Activated CD8-positive, alpha-beta memory T cell treated with anti-CD3 and anti-CD28 coated beads for 1 hour (primary cell): ENCODE measurements at places on chromosomes 4 and X.

DNA sequence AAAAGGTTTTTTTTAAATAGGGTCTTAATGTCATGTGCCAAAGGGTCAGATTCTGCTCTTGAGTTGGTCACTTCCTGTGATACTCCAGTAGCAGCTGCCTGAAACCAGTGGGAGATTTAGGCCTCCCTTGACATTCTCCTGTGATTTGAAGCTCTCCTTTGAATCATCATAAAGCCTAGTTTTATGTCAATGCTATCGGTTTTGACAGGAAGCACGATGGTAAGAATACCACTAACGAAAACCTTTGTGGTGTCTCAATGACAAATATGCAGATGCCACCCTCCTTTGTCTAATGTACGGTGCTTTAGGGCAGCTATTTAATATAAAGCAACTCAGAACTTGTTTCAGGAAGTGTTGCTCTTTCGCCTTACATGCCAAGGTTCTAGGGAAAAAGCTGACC, 44.2 kb downstream of the CCNI start:
- DNase-seq = no peak

DNA sequence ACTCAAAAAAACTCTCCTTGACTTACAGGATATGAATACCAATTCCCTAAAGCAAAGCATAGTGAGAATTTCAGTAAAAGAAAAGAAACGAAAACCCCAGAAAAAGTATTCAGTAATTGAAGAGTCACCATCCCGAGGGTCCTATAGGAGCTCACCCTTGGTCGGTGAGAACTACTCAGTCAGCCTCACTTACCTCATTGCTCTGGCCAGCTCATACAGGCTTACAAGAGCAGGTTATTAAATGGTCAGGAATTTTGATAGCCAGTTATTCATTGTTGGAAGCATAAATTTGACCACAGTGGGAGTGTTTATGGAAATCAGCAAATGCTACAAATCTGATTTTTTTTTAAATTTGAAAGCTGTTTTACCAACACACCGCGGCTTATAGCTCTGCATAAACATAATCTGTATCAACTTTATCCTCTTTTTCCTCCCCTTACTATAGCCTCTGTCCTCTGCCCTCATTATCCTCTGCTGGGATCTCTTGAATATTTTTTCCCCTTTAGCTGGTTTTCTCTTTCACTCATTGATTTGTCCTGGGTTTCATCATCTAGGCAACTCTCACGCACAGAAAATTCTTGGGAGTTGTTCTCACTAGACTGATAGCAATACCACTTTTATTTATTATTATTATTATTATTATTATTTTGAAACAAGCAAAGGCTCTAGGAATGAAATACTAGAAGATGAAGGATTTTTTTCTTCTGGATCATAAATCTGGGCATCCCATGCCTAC, 11.0 kb upstream of the CXCL2 start:
- no peak for DNase-seq

DNA sequence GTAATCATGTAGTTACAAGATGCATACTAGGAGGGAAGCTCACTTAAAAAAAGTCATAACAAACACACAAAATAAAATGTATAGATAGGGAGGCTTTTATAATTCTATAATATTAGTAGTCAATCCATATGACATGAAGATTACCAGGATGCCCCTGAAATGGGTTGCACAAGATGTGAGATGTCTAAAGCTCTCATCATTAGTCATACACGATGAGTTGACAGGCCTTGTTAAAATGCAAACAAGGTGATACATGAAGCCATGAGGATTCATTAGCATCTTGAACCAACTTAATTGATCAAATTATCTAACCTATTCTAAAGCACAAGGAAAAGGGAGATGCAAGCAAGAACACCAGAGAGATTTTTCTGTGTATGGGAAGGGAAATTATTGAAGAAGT, 470.2 kb downstream of the IQCM start:
- DNase-seq = no peak

DNA sequence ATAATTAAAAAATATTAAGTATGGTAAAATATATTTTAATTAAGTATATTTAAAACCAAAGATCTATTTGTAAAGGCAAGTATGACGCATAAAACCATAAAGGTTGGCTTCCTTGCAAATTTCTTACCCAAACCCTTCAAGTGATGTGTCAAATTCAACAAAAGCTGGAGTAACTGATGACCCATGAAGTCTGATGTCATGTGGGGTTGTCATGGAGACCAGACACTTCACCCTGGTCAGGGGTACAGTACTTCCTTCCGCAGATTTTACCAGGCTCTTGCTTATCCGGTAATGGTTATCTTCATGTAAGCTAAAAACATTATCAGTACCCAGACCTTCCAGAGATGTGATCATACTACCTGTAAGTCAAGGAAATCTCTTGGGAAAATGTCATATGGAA, 170.1 kb downstream of the WDFY3 start:
- no peak for DNase-seq

DNA sequence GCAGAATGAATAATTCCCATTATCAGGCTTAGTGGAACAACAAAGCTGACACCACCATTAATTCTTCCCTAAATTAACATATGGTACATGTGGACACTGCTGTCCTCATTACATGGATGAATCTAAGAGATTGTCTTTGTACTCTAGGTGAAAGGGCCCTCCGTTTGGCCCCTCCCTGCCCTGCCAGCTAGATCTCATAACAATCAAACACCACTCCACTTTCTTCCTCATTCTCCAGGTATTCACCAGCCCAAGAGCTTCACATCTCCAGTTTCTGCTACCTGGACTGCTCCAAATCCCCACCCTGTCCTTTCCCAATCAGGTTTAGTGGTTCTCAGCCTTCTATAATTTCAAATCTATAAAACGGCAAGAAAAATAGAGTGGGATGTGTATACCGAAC, 3.8 kb downstream of the HSD17B11 start:
- no peak for DNase-seq

- DNase-seq = no peak
These were observed 5.2 kb upstream of the F11 start for GRCh38 chr4:186260504-186261448.

- no peak for DNase-seq
These were observed 65.0 kb downstream of the COQ2 start for GRCh38 chr4:83219344-83220331.

GRCh38 chrX:147910607-147911006, 1.1 kb upstream of the FMR1 start:
- no peak for DNase-seq

GRCh38 chrX:14362721-14363120, 166.6 kb upstream of the GLRA2 start:
- DNase-seq = no peak

DNA sequence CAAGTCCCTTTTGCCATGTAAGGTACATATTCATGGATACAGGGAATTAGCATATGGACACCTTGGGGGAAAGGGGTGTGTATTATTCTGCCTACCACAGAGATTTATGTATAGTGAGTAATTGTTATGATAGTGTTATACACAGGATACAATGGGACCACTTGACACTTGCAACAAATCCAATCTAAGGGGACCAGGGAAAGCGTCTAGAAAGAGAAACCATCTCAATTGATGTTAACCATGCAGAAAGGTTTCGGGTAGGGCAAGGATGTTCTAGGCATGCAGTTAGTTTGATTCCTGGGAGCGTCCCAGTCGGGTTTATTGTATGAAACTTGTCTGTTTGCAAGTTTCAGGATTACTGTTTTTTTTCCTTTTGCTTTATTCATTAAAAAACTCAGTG, 34.2 kb downstream of the MMRN1 start:
- DNase-seq = no peak

DNA sequence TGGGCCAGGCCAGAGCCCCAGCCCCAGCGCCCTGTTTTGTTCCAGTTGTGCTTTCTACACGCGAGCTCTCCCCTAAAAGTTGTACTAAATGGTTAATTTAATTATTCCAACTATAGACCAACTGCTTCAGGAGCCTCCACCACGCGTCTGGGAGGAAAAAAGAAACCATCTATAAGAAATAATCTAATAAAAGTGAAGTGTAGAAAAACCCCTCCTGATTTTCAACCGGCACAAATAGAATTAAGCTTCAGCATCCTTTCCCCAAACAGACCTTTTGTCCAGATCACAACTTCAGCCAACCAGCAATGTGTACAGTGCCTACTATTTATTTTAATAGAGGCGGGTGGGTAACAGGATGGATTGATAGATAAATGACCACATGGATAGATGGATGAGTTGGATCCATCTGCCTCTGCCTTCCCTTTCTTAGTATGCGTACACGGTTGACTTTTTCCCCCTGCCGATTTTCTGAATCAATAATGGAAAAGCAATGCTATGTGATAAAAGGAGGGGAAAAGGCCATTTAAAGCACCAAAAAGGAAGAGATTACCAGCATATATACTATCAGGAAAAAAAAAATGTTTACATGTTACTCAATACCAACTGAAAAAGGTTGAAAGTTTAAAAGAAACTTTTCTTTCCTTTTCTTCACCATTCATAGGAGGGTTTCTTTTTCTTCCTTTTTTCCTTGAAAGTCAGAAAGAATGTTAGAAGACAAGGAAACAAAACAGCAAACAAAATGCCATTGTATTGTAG, 3.7 kb upstream of the PHOX2B start:
- no peak for DNase-seq

GRCh38 chr4:52588771-52589591, 70.1 kb downstream of the USP46 start:
- DNase-seq = peak; percentile 3

DNA sequence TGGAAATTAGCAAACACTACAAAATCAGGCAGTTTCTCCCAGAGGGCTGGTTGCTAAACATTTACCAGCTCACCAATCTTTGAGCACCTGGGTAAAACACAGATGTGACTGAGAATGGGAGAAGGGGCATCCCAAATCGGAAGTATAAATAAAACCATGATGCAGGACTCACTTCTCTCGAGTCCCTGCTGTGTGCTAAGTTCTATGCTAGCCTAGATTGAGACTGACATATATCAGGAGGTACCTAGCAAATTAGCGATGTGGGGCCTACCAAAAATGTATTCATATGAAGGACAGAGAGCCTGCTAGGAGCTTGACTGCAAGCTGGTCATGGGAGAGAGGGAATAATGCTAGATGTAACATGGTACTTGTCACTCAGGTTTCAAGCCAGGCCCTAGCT, 171.9 kb upstream of the PGRMC2 start:
- DNase-seq = no peak

DNA sequence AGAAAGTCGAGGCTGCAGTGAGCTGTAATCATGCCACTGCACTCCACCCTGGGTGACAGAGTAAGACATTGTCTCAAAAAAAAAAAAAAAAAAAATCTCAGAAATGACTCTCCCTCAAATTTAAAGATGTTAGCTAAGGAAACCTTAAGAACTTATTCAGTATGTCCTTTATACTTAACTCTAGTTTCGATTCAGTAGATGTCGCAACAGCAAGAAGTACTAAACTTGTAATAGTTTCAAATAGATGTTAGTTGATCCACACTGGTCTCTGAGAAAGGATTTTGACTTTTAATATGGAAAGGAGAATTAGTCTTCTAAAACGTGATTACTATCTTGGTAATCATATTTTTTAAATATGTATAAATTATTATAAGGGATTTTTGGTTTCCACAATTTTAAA, 29.6 kb downstream of the NKX3-2 start:
- no peak for DNase-seq

GRCh38 chr4:106299977-106300376, 16.0 kb downstream of the TBCK start:
- no peak for DNase-seq

GRCh38 chr4:14744346-14744745, 257.9 kb upstream of the CPEB2 start:
- no peak for DNase-seq

DNA sequence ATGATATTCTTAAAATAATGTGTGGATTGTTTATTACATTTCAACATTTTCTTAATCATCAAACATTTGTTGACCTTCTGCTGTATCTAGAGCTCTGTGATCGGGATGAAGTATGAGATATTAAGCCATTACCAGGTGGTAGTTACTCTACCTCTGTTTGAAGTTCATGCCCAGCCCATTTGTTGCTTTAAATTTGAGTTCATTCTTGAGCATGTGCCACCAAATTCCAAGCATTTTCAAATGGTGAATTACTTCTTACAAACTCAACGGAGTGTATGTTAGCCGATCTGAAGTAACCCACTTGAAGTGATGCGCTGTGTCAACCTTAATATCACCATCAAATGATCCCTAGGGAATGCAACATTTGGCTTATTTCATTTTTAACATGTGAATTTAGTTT, 7.3 kb upstream of the DTHD1 start:
- DNase-seq = no peak

DNA sequence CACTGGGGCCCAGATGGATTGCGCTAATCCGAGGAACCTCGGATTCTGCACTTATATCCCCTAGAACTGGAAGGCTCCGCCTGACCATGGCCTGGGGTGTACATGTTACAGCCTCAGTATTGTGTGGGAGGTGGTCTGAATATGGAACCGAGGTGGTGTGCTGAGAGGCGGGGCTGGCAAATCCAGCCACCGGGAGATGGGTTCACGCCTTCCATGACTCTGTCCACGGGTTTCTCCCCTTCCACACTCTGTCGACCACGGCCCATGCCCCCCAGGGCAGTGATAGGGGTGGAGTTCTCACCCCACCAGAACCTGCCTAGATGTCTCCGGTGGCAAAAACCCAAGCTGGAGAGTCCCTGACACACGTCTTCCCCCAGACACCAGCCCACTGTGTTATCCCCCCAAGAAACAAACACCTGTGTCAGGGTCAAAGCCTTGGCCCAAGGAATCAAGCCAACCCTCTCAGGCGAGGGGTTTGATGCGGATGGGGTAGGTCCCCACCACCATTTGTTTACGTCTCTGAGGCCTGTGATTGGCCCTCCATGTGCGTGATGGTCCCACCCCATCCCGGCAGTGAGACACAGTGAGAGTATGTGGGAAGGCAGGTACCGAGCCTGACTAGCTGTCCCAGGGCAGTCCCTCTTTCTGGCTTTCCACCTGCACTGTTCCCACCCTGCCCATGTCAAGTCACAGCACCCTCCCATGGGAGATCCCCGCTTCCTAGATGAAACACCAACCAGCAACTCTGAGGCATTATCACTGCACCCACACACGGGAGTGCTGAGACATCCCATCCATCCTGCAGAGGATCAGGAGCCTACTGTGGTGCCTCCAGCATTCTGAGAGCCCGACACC, 6.6 kb upstream of the LOC101059915 start:
- no peak for DNase-seq

- peak; percentile 2 for DNase-seq
These were observed 17.8 kb upstream of the PAGE2B start for GRCh38 chrX:55056820-55057674.

DNA sequence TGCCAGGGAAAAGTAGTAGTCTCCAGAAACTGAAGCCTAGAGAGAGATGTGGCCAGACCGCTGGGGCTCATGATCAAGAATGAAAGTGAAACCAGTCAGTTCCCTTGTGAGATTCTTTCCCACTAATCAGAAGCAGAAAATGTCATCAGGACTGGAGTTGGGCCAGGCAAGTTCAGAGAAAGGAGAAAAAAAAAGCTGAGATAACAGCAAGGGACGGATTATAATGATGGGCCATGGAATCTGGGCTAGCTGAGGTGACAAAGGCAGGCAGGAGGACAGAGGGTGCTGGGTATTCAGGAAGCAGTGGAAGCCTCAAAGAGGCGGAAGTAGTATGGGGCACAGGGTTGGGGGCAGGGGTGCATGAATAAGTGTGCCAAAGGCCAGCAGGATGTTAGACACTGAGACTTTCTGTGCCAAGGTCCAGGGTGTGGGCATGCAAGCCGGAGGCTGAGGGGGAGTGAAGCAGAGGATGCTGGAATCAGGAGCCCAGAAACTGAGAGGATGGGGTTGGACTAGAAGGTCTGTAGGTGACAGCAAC, 2.5 kb downstream of the CXorf38 start:
- no peak for DNase-seq

- DNase-seq = no peak
These were observed 191.1 kb upstream of the NEIL3 start for GRCh38 chr4:177118596-177118995.

- DNase-seq = no peak
These were observed 690.0 kb upstream of the HS3ST1 start for GRCh38 chr4:12118651-12119213.

GRCh38 chr4:153227469-153228075, 23.3 kb downstream of the TRIM2 start:
- no peak for DNase-seq
